ENCODE measurements at places on chromosomes 12 and 14.
A peak's percentile ranks its signal among the peaks of the same experiment; 100 is the strongest.

- DNase-seq: no peak
Measured at GRCh38 chr14:27390155-27390554, 792.3 kb upstream of the NOVA1 start.

DNA sequence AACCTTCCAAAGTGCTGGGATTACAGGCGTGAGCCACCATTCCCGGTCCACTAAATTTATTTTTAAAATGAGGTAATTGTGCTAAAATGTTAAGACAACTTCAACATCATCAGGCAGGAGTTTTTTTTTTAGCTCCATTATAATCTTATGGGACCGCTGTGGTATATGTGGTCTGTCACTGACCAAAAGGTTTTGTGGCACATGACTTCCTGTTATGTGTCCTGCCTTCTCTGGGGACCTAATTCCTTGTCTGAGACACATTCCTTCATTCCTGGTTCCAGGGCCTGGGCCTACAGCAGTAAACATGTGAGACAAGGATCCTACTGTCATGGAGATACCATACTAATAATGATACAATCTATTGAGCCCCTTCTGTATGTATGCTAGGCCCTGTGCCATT lies 4.9 kb downstream of the TEX52 start:
- DNase-seq: no peak

- no peak for DNase-seq
Measured at GRCh38 chr12:1453810-1454209, 140.6 kb downstream of the FBXL14 start.

- DNase-seq: no peak
Measured at GRCh38 chr12:1760566-1761382, 59.6 kb upstream of the LRTM2 start.

DNA sequence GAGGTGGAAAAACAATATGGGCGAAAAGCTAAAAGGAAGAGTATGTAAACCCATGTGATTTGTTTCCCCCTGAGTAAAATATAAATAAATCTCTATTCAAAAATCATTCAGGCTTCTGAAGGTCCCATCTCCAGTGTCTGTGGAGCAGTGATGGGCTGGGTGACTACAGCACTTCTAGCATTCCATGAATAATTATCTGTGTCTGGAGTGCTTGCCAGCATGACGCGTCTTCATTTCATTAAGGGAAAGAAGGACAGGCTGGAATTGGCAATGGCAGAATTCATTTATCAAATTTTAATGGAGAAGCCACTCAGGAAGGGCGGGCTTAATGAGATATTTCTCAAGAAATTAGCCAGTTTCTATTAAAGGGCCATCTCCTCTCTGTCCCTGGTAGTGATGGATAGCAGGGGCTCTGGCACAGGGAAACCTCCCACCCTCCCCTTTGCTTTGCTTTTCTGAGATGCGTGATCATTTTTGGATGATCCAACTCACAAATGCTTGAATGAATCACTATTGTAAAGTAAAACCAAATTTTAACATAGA lies 916.3 kb upstream of the SEL1L start:
- DNase-seq: no peak

- DNase-seq: no peak
Measured at GRCh38 chr14:103517721-103518421, 4.8 kb downstream of the CKB start.

DNA sequence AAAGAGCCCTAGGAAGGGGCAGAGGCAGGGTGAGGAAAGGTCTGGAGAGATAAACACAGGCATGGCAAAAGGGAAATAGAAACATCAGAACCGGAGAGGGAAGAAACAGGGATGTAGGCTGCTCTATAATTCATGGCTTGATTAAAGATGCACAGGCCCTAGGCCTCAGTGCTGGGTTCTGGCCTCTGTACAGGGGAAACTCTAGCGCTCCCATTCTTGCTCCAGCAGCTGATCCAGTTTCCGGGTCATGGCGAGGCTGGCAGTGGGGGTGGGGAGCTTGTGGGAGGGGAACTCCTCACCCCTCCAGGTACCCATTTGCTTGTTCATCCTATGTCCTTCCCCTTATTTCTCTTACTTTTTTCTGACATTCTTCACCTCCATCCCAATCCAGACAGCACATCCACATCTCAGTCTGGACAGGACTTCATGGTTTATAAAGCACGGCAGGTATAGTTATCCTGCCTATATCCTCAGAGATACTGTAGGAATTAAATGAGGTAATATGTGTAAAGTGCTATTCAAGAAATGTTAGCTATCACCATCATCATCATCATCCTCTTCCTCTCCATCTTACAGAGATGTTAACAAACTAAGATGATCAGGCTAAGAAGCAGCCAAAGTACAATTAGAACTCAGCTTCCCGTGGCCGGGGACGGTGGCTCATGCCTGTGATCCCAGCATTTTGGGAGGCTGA lies 8.0 kb upstream of the GPR84 start:
- DNase-seq: no peak

DNA sequence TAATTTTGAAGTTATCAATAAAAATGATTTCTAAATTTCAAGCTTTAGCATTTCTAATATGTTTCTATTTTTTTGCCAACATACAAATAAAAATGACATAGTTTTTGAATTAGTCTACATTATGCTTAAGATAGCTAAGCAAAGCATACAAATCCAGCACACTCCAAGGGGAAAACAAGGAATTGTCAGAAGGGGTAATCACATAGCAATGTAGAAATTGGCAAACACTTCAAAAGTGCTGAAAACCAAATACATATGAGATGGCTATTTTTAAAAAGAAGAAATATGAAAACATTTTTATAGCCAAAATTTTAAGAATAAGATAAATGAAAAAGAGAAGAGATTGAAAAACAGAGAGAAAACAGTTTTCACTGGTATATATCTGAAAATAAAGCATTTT lies 308.0 kb downstream of the SLC6A15 start:
- no peak for DNase-seq

DNA sequence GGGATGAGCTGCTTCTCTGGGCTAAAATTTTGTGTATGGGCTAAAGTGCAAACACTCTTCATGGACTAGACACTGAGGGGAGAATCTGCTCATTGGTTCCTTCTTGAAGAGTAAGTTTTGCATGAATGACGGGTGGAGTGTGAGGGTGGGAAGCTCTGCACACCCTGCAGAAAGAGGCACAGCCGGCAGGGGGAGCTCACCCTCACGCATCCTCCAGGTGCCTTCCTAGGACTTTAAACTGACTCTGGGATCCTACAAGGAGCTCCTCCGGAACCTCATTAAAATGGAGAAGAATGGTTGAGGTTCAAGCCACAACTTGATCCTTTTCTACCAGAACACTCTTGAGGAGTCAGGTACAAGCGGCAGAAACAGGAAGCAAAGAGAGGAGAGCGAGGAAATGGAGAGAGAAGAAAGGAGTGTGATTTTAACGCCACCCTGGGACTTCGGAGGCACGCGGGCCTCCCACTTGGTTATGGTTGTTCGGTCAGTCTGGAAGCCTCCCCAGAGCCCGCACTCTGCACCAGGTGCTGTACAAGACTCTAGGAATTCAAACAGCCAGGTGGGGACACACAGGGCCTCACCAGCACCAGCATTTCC lies 87.5 kb downstream of the SETD3 start:
- DNase-seq: peak; percentile 37

DNA sequence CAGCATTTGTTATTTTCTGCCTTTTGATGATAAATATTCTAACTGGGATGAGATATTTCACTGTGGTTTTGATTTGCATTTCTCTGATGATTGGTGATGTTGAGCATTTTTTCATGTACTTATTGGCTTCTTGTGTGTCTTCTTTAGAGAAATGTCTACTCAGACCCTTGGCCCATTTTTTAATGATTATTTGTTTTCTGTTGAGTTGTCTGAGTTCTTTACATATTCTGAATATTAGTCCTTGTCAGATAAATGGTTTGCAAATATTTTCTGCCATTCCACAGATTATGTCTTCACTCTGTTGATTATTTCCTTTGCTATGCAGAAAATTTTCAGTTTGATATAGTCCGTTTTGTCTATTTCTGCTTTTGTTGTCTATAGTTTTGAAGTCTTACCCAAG lies 317.0 kb downstream of the CEP128 start:
- DNase-seq: no peak

DNA sequence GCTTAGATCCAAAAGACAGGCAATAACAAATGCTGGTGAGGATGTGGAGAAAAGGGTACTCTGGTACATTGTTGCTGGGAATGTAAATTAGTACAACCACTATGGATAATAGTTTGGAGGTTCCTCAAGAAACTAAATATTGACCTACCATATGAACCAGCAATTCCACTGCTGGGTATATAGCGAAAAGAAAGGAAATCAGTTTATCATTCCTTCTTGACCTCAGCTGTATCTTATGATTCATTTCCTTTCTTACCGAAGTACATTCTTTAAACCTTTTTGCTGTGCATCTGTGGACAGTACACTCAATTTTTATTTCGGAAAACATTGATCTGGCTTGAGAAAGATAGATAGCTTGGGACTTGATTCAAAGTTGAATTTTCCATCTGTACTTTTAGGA lies 183.2 kb upstream of the LRFN5 start:
- DNase-seq: no peak

DNA sequence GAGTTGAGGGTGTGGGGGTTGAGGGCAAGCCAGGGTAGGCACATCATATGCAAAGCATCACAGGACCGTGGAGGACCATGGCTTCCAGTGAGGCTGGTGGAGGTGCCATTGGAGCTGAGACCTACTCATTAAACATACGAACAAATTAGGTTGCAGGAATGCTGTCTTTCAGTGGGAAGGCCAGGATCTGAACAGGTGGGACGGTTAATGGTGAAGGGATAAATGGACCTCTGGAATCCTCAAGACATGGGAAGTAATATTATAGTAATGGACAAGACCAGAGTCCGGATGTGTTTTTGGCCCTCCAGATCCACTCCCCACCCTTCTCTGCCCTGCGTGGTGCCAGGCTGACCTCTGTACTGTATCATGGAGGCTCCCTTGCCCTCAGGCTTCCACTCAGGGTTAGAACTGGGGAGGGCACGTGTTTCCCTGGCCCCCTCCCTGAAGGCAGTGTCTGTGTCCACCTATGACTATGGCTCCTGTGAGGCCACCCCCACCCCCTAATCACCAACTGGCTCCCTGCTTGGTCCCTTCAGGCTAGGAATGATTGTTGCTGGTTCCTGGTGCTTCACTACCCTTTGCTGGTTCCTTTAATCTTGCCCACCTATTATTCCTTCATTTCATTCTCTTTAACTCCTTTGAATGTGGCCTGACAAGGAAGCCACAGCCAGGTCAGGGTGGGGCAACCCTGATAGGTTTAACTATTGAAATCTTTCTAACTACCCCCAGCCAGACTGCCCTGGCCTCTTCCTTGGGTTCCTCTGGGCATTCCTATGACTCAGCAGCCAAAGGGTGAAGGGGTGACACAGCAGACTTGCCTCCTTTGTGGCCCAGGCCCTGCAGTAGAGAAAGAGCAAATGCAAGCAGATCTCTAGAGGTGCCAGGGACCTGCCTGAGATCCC lies 10.7 kb downstream of the DHRS2 start:
- no peak for DNase-seq

- DNase-seq: no peak
Measured at GRCh38 chr14:55088356-55088755, 36.9 kb downstream of the MAPK1IP1L start.

DNA sequence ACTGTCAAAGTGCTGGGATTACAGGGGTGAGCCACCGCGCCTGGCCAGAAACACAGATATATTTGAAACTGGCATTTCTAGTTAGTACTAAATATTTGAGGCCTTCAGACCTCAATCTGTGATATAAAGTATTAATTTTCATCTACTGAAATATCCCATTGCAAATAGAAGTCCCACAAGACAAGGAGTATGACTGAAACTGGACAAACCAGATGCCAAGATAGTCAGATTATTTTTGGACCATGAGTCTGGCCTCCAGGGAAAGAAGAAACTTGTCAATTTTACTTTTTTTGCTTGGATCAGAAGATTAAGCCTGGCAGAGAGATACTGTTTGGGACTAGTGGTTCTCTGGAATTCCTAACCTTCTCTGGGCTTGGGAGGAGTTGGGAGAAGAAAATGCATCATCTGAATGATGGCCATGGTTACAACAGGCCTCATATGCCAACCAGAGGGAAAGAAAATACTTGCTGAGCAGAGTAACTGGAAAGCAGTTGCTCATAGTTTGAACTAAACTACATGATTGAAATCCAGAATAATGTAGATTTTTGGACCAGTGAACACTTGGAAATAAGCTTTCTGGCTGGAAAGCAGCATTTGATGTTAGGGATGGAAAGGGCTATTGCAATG lies 2.9 kb upstream of the SMOC1 start:
- DNase-seq: no peak

DNA sequence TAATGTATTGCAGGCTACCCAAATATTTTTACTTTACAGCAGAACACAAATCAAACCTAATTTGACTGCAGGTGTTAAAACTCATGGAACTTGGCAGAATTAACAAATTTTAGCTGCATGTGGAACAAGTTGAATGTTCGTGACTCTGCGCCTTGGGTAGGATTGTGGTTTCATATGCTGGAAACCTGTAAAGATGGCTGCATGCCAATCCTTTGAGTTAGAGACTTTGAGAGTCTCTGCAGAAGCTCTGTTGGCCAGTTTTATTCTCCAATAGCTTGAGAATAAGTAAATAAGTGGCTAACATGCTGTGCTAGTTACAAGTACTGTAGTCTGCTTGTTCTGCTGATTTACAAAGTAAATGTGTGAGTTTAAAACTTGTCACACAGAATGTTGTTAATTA lies 77.8 kb downstream of the PDE6H start:
- no peak for DNase-seq

DNA sequence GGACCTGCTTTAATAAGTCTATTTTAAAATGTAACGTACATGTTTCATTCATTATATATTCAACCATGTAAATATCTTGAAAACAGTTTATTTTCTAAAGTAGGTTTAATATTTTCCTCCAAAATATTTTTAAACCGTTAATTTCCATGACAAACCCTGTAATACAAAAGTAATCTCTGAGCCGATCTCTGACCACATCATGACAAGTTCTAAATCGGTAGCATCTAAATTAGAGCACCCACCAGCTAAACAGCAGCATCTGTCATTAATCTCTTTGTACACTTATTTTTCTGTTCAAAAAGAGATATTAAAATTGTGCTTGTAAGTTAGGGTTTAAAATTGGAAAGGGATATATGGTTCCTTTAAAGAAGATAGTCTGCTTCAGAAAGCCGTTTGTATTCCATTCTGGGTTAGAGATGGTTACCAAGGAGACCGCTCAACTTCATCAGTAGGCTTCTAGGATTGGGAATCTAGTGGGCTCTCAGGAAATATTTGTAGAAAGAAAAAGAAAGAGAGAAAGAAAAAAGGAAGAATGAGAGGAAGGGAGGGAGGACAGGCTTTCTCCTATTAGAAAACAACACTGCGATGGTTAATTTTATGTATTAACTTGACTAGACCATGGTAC lies 232.5 kb upstream of the FOXN3 start:
- no peak for DNase-seq

GRCh38 chr14:51507906-51508511 lies 143.7 kb upstream of the FRMD6 start:
- no peak for DNase-seq

- no peak for DNase-seq
Measured at GRCh38 chr12:29552324-29552927, 54.9 kb upstream of the OVCH1 start.

GRCh38 chr12:132708150-132708549 lies 2.5 kb upstream of the PGAM5 start:
- no peak for DNase-seq

DNA sequence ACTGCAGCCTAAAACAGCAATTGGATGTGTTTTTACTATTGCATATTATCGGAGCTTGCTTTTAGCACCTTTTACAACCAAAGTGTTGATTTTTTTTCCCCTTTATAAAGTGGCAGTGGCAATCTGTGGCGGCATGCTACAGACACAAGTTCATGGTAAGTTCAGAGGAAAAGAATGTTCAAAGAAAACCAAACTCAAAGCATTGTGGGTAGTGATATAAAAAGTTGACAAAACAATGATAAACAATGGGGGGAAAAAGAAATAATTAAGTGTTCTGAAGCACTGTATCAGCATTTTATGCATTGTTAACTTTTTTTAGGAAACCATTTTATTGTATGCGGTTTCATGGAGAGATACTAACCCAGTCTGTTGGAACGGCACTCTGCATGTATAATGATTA lies 492.0 kb upstream of the SOX5 start:
- no peak for DNase-seq
